ENCODE measurements at places on chromosomes 3 and 15. TPM values are rescaled to one million over a fixed set of nuclear protein-coding genes. Genes with fewer than 3 reads are reported as not detected.

Gene EFCC1
- 3.7 TPM for total RNA-seq

GRCh38 chr3:177358091-177358976 lies 161.1 kb upstream of the TBL1XR1 start:
- peak overlapping the region; percentile 81 for H3K27ac ChIP-seq
- peak; percentile 46 for DNase-seq
- H3K36me3 ChIP-seq, result no peaks in the 10 kb centered on the region
- no peaks in the 10 kb centered on the region for H3K27me3 ChIP-seq

- H3K36me3 ChIP-seq, result no peaks in the 10 kb centered on the region
- no peak overlapping the region for H3K4me3 ChIP-seq
- H3K4me1 ChIP-seq, result no peaks in the 10 kb centered on the region
- no peak for DNase-seq
- H3K27me3 ChIP-seq, result no peaks in the 10 kb centered on the region
Measured at GRCh38 chr15:47674586-47675232, 42.6 kb upstream of the SEMA6D start.

- H3K4me1 ChIP-seq, result no peaks in the 10 kb centered on the region
- no peak overlapping the region for H3K4me3 ChIP-seq
- no peaks in the 10 kb centered on the region for H3K36me3 ChIP-seq
- no peaks in the 10 kb centered on the region for H3K27me3 ChIP-seq
- no peak overlapping the region for H3K27ac ChIP-seq
Measured at GRCh38 chr3:124700880-124701684, 29.2 kb upstream of the UMPS start.

DNA sequence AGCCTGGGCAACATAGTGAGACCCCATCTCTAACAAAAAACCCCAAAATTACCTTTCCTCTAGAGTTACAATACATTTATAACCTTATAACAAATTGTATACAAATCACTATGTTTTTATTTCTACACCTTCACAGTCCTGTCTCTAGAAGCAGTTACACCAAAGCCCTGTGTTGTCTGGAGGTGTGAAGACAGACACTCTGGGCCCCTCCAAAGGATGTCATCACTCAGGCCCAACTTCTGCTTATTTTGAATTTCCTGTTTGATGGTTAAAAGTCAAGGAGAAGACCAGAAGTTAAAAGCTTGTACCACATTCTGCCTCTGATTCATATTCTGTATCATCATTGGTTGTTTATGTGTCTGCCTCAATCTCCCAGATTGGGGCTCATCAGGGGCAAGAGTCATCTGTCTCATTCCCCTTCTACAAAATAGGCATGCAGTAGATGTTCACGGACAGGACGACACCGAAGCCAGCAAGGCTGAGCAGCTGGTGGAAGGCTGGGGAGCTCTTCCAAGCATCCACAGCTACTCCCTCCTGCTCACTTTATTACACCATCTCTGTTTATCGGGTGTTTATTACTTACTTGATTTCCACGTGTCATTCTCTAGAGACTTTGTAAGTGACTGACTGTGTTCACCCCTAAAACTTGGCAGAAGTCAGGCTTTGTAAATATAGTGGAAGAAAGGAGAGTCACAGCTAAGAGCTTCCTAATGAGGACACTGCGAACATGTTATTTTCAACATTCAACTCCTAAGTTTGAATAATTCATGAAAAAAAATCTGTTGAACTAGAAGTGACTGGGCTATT lies 136.8 kb upstream of the ANKRD28 start:
- no peak for DNase-seq
- no peaks in the 10 kb centered on the region for H3K27me3 ChIP-seq
- no peak overlapping the region for H3K4me3 ChIP-seq
- no peak overlapping the region for H3K27ac ChIP-seq
- H3K36me3 ChIP-seq, result no peaks in the 10 kb centered on the region
- H3K4me1 ChIP-seq, result peaks cover 3% of the 10 kb centered on the region

DNA sequence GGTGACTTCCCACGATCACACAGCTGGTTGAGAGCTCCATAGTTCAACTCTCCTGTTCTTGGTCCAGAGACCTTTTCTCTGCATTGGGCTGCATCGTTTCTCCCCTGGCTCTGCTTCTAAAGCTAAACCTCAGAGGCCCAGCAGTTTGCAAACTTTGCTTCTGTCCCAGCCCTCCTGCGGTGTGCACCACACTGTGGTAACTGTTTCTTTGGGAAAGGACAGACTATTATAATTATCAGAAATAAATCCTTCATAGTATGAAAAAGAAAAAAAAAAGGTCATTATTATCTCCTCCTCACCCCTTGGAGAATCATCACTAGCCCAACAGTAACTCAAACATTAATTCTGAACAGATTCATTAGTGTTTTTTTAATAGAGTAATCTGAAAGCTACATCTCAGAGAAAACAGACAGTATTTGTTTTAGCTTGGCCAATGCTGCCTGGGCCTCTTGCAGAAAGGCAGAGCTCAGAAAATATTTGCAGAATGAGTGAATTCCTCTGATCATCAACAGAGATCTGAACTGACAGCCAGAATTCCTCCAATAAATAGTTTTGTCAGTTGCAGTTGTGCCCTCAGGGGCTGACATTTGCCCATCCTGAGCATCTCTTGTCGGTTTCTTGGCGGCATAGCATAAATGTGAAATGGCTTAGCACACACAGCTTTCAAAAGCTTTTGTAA lies 52.9 kb downstream of the BFSP2 start:
- H3K4me3 ChIP-seq, result no peak overlapping the region
- H3K27me3 ChIP-seq, result no peaks in the 10 kb centered on the region
- H3K4me1 ChIP-seq, result no peaks in the 10 kb centered on the region
- no peaks in the 10 kb centered on the region for H3K36me3 ChIP-seq
- no peak for DNase-seq

DNA sequence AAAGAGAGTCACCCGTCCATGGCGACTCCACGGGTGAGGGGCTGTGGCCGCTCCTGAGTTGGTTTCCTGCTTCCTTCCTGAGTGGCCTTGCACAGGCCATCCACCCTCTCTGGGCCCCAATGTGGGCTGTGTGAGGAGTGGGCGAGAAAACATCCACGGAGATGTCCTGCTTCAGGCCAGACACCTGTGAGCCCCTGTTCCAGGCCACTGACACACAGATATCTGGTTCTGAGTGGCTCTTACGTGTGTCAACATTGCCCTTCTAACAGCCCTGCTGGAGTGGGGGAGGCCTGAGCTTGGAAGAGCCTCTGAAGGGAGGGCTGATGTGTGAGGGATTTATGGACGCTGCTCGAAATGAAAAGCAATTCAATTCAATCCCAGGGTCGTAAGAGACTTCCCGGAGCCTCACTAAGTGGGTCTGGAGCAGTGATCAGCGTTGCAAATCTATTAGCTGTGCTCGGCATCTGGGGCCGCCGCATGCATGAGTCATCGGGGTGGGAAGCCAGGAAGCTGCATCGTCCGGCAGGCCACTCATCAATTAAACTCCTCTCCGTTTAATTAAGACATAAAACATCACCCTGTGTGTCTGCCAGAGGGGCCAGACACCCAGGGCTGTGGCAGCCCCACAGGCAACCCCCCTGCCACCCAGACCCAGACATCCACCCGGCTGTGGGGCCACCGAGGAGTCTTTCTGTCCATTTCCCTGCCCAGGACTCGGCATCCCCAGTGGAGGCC lies 20.0 kb upstream of the PRR23E start:
- no peak overlapping the region for H3K27ac ChIP-seq
- H3K4me3 ChIP-seq, result no peak overlapping the region
- no peaks in the 10 kb centered on the region for H3K27me3 ChIP-seq
- H3K4me1 ChIP-seq, result no peaks in the 10 kb centered on the region
- H3K36me3 ChIP-seq, result no peaks in the 10 kb centered on the region
- DNase-seq, result no peak

DNA sequence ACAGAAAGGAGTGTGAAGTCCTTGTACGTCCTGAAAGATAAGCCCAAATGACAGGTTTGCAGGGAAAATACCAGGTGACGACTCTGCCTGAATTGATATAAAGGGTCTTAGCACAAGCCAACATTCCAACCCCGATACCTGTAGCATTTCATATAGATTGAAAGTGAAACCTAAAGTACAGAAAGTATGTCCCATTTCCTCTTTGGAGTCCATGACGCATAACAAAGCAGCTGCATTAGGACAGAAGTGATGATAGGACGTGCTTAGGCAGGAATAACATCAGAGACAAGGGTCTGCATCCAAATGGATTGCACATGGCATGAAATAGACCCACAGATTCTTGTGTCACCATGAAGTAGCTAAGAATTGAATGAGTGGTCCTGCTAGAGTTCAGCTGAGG lies 187.0 kb upstream of the ROBO1 start:
- H3K4me3 ChIP-seq, result no peak overlapping the region
- H3K36me3 ChIP-seq, result no peaks in the 10 kb centered on the region
- H3K27ac ChIP-seq, result no peak overlapping the region
- H3K27me3 ChIP-seq, result no peaks in the 10 kb centered on the region
- no peak for DNase-seq
- no peaks in the 10 kb centered on the region for H3K4me1 ChIP-seq

DNA sequence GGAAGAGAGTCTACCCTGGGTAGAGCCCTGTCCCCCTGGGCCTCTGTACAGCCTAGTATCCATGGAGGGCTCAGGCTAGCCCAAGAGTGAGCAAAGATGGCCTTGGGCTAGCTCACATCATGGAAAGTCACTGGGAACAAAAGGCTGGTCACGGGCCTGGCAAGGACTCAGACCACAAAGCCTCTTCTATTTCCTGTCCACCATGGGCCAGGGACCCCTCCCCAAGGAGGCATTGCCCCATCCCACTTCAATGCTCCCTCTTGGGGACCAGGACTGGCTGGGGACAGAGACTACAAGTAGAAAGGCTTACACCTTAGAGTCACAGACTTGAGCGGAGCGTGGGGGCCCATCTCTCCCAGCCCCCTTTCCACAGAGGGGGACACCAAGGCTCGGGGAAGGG lies 16.9 kb downstream of the DUSP7 start:
- H3K27me3 ChIP-seq, result no peaks in the 10 kb centered on the region
- no peaks in the 10 kb centered on the region for H3K36me3 ChIP-seq
- no peaks in the 10 kb centered on the region for H3K4me1 ChIP-seq
- no peak for DNase-seq
- H3K27ac ChIP-seq, result peak overlapping the region; percentile 41

DNA sequence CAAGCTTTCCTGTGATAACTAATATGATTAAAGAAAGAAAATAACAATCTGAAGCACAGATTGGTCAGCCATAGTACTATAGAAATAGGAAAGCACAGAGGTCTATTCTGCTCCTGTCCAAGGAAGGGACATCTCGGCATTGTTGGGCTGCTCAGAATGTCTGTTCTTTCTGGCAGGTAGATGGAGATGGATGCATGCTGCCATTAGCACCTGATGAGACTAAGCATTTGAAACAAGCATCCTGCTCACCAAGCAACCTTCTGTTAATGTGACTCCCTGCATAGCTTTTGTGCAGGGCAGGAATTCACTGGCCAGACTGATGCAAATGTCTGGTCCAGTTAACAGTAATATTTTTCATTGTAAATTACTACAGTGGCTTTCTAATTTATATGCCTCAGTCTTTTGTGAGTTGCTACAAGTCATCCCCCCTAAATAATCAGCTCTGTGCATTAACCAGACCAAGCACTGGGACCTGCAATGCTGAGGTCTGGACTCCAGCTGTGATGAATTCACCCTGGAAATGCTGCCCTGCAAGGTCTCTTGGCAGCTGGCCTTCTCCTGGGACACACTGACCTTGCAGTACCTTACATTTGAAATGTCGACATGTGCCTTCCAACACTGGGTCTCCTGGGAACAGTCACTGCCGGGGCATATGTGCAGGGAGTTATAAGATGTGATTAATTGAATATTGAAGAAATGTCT lies 1123.7 kb downstream of the IGSF11 start:
- H3K4me3 ChIP-seq, result no peak overlapping the region
- no peaks in the 10 kb centered on the region for H3K36me3 ChIP-seq
- H3K27ac ChIP-seq, result no peak overlapping the region

Gene FBN1
- total RNA-seq, result 76.3 TPM

Gene FEZF2
- not detected for total RNA-seq

Gene ERC2
- total RNA-seq, result not detected

GRCh38 chr3:140727886-140728285 lies 50.0 kb downstream of the TRIM42 start:
- H3K4me3 ChIP-seq, result no peak overlapping the region
- no peaks in the 10 kb centered on the region for H3K36me3 ChIP-seq
- no peaks in the 10 kb centered on the region for H3K27me3 ChIP-seq
- H3K27ac ChIP-seq, result no peak overlapping the region
- no peak for DNase-seq

Gene MESP2
- total RNA-seq, result not detected

DNA sequence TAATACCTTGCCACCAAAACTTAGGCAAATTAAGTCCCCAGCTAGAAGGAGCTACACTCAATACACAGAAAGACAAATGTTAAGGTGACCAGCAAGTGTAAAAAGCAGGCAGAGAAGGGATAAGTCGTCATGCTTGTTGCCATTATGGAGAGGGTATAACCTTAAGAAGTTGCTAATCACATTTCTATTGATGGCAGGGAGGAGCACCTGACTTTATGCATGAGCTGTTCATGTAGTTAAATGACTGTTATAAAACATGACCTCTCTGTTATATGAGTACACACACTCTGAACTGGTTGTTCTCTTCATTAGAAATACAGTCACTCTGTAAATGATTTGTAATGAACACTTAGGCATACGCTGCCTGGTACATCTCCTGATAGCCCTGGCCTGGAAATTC lies 6.6 kb upstream of the CCNL1 start:
- no peak overlapping the region for H3K27ac ChIP-seq
- no peaks in the 10 kb centered on the region for H3K36me3 ChIP-seq
- H3K4me3 ChIP-seq, result no peak overlapping the region
- H3K4me1 ChIP-seq, result no peaks in the 10 kb centered on the region
- no peaks in the 10 kb centered on the region for H3K27me3 ChIP-seq

GRCh38 chr3:197434830-197435229 lies 120.9 kb downstream of the BDH1 start:
- H3K36me3 ChIP-seq, result no peaks in the 10 kb centered on the region
- H3K27ac ChIP-seq, result no peak overlapping the region
- H3K4me1 ChIP-seq, result no peaks in the 10 kb centered on the region
- no peak overlapping the region for H3K4me3 ChIP-seq
- DNase-seq, result no peak

DNA sequence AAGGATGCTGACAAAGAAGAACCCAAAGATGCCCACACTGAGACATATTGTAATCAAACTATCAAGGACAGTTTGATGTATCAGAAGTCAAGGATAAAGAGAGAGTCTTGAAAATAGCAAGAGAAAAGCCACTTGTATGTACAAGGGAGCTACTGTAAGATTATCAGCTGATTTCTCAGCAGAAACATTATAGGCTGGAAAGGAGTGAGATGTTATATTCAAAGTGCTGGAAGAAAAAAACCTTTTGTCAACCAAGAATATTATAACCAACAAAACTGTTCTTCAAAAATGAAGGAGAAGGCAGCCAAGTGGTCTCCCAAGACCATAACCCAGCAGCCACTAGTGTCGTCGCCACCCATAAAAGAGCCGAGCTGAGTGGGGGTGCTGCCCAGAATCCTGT lies 93.2 kb downstream of the KLF13 start:
- H3K4me3 ChIP-seq, result no peak overlapping the region
- H3K27me3 ChIP-seq, result no peaks in the 10 kb centered on the region
- no peaks in the 10 kb centered on the region for H3K36me3 ChIP-seq
- no peaks in the 10 kb centered on the region for H3K4me1 ChIP-seq

- no peaks in the 10 kb centered on the region for H3K27me3 ChIP-seq
- H3K27ac ChIP-seq, result no peak overlapping the region
- no peak for DNase-seq
- H3K4me3 ChIP-seq, result no peak overlapping the region
- H3K36me3 ChIP-seq, result no peaks in the 10 kb centered on the region
Measured at GRCh38 chr15:92709110-92709790, 53.7 kb upstream of the FAM174B start.

Measured in uterus (tissue), 4 donors.